ENCODE measurements at places on chromosomes 5 and 9.

DNA sequence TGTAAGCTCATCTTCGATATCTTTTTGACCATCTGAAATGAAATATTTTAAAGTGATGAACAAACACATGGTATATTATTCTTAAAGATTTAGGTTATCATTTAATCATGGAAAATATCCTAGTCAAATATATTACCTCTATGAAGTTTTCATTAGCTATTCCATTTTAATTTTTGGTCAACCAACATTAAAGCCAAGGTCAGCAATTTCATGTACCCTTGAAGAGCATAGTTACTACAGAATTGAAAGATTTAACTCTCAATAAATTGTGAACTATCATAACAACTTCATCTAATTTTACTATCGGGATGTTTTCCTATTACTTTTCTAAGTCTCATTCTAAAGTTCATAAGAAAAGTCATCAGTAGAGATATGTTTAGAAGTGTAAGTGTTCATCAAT lies 492.6 kb downstream of the CTNND2 start:
- DNase-seq = no peak

DNA sequence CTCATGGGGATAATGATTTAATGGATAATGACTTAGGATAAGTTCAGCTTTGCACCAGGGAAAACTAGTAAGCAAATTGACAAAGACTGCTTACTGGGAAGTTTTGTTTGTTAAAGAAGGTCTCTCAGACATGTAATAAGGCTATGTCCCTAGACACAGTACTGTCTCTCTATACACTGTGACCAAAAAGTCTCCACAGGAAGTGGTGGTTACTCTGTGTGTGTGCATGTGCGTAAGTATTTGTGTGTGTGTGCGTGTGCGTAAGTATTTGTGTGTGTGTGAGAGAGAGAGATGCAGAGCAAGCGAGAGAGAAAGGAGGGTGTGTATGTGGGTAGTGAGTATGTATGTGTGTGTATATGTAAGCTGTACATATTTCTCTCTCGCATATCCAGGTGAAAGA lies 229.6 kb downstream of the GLIS3 start:
- DNase-seq = no peak

DNA sequence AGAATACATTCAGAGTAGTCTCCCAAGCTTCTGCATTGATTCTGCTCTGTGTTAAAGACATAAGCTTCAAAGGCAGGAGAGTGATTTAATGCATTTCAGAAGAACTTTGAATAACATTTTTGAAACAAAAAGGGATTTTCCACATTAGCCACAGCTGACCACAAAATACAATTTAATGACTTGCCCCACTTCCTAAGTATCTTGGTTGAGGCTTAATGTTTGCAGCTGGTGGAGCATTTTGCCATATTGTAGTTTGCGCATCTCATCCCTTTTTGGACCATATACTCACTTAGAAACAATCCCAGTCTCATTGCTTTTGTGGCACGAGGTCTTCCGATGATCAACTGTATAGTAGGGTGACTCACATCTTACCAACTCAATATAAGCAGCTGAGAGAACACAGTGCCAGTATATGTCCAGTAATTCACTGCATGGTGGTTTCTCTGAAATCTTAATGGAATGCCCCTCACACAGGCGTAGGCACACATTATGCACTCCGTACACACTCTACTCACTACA lies 455.8 kb upstream of the PTGER4 start:
- DNase-seq = no peak

DNA sequence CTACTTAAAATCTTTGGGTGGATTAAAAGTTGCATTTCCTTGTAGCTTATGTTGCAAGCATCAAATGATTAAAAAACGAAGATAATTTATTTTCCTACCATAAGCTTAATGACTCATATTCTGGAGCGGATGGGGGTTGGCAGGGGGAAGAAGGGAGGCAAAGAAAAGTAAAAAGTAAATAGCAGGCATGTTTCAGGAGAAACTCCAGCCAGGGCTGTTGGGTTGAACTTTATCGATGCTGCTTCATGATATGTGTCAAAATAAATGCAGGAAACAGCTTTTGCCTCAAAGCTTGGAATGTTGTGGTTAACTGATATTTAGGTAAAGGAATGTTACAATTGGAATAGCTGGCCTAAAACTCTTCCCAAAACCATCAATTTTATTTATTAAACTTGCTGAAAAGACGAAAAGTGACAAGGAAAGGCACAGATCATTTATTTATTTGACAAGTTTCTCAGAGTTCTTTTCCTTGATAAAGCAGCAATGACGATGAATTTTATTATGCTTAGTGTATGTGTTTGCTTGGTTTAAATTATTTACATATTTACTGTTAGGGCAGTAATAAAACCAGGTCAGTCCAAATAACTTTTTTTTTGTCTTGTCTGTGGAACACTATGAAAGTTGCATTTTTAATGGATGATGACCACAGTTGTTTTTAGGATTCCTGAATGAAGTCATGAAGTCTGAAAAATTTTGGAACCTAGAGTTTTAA lies 177.9 kb downstream of the PCSK1 start:
- DNase-seq = no peak

- DNase-seq = no peak
Observed at GRCh38 chr9:124300312-124300711, 42.6 kb downstream of the NEK6 start.

- DNase-seq = no peak
Observed at GRCh38 chr5:123875561-123876275, 363.7 kb downstream of the CSNK1G3 start.

GRCh38 chr9:34171753-34172535 lies 6.9 kb upstream of the UBAP1 start:
- peak; percentile 20 for DNase-seq

- no peak for DNase-seq
Observed at GRCh38 chr9:98085944-98086343, 29.4 kb downstream of the NANS start.

DNA sequence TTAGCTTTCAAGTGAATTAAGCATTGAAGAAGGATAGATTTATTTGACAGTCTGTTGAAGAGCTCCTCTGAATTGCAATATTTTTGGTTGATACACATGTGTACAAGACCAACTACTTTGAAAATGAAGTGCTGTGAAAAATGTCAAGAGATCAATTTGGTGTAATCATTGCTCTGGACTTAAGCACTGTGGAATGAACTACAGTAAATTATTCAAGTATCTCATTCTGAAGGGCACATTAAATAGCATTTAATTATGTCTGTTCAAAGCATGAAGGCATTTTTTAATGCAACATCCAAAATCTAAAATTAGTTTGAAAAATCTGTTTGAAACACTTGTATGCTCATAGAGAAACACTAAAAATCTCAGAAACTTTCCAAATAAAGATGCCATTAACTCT lies 107.5 kb downstream of the CDH18 start:
- DNase-seq = no peak

DNA sequence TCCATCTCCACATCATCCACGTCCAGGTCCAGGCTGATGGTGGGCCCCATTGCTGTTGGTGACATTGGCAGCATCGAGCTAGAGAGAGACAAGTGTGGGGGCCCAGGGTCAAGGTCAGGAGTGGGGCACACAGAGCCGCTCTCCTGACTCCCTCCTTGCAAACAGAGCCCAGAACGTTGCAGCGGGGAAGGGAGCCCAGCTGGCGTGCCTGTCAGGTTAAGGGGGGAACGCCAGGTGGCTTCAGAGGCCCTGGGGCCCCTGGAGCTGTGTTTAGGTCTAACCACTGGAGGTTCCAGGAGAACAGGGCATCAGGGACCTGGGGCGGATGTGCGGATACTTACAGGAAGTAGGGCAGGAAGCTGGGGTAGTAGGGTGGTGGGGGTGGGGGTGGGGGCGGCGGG lies 7.5 kb downstream of the RNF44 start:
- DNase-seq = peak; percentile 52

GRCh38 chr5:151954255-151954654 lies 29.6 kb upstream of the GLRA1 start:
- no peak for DNase-seq

GRCh38 chr5:149113669-149114068 lies 27.6 kb upstream of the ABLIM3 start:
- DNase-seq = no peak

DNA sequence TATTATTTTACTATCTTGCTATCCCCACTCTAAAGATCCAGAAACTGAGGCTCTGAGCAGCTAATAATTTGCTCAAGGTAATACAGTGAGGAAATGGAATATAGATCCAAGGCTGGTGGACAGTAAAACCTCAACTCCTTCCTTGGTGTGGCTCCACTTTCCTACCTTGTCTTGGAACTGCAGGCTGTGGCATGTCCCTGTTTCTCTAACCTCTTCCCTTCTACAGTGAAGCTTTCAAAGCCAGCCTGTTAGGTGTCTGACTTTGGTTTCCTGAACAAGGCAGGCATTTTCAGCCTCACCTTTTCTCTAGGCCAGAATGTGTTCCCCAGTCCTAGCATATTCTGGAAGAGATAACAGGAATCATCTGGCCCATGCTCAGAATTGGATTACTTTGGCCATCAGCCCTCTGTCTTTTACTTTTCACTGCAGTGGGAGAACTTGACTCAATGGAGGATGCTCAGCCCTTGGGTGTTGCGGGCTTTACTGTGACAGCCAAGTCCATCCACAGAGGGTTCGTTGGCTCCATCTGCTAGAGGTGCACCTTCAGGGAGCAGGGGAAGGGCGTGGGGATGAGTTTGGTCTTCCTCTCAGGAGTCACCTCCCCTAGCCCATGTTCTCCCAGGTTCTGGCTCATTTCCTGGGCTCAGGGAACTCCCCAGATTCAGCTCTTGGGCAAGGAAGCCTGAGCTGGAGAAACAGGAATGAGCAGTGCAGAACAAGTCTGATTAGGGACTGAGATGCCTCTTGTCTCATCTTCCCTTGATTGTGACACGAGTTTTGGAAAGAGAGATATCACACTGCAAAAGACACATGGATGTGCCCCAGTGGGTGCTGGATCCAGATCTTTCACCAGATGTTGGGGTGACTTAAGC lies 1.1 kb downstream of the NIPAL4 start:
- DNase-seq = no peak

- DNase-seq = no peak
Observed at GRCh38 chr9:113543982-113544303, 80.4 kb downstream of the RGS3 start.

DNA sequence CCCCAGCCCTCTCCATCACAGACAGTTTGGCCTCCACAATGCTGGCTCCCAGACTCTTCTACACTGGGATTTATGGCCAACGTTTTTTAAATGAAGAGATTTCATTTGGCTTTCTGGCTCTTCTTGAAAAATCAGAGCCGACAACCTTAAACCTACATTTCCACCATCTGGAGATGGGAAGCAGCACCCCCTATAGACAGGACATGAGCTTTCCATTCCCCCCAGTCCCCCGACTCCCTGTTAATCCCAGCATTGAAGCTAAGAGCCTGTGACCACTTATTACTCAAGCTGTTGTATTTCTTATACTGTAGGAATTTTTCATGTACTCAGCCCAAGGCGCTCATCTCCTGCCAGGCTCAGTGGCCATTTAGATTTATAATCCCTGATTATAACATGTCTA lies 34.0 kb upstream of the AFAP1L1 start:
- DNase-seq = no peak

- no peak for DNase-seq
Observed at GRCh38 chr9:113930390-113930783, 54.3 kb downstream of the ZNF618 start.

DNA sequence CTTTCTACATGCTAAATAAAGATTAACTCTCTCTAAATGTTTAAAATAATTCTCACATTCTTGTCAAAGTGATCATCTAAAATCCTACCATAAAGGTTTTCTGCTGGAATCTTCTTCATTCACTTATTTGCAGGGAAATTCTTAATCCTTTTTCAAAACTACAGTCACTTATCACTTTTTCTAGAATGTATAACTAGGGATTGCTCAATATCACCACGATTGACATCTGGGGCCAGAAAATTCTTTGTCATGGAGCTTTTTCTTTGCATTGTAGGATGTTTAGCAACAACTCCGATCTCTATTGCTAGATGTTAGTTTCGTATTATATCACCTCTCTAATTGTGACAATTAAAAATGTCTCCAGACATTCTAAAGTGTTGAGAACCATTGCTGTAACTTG lies 344.9 kb upstream of the PIK3R1 start:
- DNase-seq = no peak

DNA sequence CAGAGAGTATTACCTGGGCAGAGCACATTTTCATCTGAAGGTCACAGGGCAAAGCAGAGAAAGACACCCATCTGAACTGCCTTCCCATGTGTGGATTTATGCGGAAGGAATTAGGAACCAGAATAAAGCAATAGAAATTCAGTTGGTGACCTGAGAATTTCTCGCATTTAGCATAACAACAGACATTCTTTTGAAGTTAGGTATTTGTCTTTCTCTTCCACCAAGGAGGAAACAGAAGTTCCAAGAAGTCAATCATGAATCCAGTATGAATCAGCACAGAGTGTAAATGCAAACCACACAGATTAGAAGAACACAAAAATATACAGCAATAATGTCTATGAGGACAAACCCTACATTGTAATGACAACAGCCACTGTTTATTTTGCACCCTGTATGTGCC lies 515.2 kb upstream of the BRINP1 start:
- no peak for DNase-seq

DNA sequence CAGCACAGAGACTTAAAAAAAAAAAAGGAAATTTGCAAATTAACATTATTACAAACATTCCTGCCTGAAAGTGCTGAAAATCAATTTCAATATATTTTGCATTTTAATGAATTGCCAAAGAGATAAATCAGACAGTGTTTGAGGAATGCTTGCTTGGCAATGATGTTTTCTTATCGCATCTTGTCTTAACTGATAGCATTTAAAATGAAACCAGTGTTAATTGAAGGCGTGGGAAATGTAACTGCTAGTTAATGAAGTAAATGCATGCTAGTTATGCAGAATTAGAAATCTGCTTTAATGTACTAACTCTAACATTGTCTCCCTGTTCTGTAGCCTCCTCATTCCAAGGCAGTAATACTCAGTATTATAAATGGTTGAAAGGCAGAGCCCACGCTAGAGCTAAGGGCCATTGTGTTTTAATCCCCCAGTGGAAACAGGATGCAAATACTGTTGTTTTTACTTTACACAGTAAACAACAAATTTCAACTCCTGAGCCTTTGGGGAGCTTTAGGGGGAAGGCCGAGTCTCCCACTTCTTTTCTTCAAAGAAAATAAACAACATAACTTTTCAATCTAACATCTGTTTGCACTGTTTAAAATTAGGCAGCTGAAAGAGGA lies 586.9 kb downstream of the TLE4 start:
- no peak for DNase-seq

DNA sequence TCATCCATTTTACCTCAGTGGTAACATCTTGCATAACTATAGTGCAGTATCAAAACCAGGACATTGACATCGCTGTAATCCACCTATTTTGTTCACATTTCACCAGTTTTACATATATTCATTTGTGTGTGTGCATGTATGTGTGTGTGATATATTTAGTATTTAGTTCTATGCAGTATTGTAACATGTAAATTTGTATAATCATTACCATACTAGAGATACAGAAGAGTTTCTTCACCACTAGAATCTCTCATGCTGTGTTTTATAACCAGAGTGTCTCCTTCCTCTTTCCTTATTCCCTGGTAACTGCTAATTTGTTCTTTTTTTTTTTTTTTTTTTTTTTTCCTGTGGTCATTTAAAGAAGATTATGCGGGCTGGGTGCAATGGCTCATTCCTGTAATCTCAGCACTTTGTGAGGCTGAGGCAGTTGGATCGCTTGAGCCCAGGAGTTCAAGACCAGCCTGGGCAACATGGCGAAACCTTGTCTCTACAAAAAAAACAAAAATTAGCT lies 11.0 kb downstream of the RASA1 start:
- DNase-seq = no peak

GRCh38 chr9:86854898-86855523 lies 92.3 kb downstream of the GAS1 start:
- DNase-seq = no peak
